ENCODE measurements at places on chromosomes 7 and 10.

GRCh38 chr7:140676306-140676705, 3.6 kb downstream of the ADCK2 start:
- DNase-seq: no peak

GRCh38 chr10:35558276-35558675, 46.9 kb upstream of the GJD4 start:
- DNase-seq: no peak

DNA sequence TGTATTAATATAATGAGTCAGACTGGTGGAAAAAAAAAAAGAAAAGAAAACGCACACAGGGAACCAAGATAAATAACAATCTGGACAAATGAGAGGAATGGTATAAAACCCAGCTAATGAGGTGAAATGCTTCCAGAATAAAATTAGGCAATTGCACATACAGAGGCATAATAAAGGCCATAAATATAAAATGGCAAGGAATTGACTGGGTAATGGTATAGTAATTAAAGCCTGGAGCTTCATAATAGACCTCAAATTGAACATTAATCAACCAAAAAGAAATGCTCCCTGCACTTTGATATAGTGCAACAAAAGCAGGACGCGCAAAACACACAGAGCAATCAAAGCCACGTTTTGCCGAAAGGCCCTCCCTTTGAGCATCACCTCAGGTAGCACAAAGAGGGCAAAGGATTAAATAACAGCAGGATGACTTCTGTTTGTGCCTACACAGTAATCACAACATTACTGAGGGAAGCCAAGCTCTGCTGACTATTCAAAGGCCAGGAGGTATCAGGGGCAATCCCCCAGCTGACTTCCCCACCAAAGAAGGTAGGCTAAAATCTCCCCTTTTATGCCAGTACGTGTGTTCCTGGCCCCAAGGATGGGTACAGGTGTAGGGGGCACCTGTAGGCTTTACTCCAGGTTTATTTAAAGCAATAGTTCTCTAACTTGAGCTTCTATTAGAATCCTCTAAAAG, 343.7 kb downstream of the ELMO1 start:
- no peak for DNase-seq

GRCh38 chr10:84375011-84375410, 46.6 kb downstream of the CCSER2 start:
- peak; percentile 30 for DNase-seq

DNA sequence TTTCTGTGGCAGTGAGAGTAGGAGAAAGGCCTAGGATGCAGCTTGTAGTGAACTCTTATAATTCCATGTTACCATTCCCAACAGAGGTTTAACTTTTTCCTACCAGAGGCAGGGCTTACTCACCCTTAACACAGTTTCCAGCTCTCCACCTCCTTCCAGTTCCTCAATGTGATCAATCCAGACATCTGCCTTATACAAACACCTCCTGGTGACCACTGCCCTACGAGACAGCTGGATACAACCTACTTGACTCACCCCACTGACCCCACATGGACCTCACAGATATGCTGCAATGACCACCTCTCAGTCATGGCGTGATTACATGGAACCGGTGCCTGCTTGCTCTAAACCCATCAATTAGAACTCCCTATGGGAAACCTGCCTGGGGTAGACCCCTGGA, 326.5 kb downstream of the TNS3 start:
- DNase-seq: no peak

GRCh38 chr7:128906766-128907559, 3.5 kb downstream of the KCP start:
- no peak for DNase-seq

DNA sequence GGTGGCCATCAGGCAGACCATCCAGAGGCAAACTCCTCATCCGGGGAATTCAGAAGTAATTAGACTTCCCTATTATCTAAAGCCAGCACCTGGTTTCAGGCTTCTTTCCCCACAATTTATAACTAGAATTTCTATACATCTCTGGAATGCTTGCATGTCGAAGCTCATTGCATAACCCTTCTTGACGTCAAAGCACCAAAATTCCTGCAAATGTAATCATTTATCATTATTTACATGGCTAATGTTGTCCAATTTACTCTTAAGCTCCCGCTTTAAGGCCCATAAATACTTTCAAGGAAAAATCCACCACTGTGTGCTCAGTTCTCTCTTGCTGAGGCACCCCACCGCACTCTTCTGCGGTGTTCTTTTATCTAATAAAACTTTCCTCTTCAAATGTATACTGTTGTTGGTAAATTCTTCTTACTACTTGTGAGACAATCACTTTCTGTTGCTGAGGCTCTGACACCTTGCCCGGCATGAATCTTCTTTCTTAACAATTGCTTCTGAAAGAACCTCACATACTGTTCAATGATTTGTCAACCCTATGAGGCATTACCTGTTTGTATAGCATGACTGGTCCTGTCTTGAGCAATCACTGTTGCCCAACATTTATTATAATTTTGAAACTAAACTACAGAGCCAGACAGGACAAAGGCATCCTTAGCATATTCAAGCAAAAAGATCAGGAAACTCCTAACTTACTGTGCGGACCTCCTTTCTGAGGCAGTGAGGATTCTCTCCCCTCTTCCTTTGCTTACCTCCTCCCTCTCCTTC, 17.4 kb upstream of the GPR141 start:
- no peak for DNase-seq

DNA sequence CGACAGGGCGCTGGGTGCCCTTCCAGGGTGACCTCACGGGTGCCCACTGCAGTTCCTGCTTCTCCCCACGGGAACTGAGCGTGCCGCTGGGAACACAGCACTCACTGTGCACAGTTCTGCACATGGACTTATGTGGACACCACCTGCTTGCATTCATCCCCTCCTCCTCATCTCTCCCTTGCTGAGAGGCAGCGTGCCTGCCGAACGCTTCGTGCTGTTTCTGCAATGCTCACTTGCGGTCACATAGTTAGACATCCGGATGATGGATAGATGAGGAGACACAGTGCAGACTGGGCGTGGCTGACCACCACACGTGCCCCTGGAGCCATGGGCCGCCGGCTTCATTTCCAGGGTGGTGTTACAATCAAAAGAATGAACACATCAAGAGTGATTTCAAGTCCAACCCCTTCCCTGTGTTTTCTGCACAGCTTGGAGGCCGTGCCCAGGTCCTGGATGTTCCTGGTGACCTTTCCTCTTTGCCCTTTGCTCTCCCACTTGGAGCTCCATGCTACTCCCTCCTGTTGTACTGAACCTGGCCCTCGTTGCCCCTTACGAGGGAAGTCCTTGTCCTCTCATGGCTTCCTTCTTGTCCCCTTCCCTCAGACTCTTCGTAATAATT, 119.4 kb downstream of the VIPR2 start:
- DNase-seq: no peak

DNA sequence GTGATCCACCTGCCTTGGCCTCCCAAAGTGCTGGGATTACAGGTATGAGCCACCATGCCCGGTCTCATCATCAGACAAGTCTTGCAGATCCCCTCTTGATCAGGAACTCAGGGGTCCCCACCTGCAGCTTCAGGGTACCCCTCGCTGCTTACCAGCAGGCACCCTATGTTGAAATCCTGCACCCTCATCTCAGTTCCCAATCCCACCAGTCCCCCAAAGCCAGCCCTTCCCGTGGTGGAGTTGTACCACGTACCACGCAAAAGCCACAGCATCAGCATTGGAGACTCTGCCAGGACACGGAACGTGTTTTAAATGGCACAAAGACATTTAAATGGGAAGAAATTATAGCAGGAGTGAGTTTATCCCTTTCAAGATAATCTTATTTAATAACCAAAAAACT, 202.0 kb downstream of the CUX1 start:
- no peak for DNase-seq

DNA sequence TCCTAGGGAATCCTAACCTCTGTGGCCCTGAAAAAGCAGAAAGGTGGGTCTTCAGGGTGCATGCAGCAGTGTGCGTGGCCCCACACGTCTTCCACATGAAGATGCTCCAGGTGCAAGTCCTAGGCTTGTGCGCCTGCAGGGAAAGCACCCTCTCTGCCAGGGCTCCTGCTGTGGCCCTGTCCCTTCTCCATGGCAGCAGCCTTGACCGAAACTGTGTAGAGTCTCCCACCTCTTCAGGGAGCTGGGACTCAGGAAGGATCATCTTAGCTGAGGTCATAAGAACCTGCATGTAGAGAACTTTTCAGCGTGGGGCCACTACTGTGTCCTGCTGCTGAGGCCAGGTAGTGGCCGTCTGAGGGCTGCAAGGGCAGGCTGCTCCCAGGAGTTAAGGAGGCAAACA, 6.3 kb upstream of the CSGALNACT2 start:
- no peak for DNase-seq

DNA sequence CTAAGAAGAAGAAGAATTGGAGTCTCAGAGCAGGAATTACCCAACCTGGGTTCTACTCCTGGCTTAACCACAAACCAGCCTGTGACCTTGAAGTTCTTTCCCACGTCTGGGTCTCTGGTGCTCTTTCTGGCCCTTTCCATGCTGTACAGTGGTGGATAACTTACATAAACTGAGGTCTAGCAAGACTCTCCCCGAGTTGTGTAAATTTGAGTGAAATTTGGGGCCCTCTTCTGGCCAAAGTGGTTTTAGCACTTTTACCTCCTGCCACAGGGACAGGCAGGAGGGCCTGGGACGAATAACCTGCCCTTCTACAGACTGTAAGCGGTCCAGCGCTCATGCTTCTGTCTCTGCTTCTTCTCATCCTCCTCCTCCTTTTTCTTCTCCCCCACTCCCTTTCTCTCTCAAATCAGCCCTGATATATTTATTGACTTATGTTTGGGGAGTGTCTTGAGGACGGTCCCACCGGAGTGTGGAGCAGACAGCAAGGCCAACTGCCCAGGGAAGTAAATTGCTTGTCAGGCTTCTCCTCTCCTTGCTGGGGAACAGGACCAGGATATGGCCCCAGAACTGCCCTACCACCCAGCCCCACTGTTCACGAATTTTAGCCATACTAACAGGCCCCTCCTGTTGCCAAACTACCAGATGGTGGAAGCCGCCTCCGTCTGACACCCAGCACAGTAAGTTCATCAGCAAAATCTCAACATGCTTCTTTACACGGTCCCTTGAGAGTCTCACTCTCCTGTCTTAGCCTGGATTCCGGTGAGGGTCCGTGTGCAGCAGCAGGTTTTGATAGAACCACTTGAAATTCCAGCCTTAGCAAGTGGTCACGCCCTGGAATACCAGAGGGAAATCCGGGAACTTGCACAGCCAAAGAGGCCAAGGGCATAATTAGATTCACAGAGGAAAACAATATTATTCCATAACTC, 4.0 kb upstream of the SH3PXD2A start:
- peak; percentile 75 for DNase-seq

GRCh38 chr10:127979566-127979965, 72.7 kb downstream of the PTPRE start:
- DNase-seq: no peak

GRCh38 chr7:94510582-94511496, 1.2 kb downstream of the CASD1 start:
- DNase-seq: peak; percentile 68

DNA sequence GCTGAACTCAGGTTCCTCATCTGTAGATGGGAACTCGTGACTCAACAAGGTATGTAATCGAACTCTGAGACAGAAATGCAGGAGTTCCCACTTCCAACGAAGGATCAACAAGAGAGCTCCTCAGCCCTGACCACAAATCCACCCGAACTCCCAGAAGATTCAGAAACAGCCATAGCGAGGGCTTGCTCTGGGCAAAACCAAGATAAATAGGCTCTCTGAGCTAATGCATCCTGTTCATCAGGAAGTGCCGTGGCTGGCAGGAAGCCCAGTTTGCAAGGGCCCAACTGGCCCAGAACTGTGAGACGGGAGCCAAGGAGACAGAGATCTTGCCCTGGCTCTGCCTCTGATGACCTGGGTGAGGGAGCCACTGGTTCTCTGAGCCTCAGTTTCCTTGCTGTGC, 141.7 kb upstream of the PFKP start:
- DNase-seq: peak; percentile 78

GRCh38 chr7:45119550-45119949, 8.1 kb upstream of the TBRG4 start:
- no peak for DNase-seq

- no peak for DNase-seq
Observed at GRCh38 chr7:77649716-77650349, 46.4 kb upstream of the RSBN1L start.

- DNase-seq: no peak
Observed at GRCh38 chr10:75438275-75438674, 6.9 kb downstream of the LRMDA start.

- no peak for DNase-seq
Observed at GRCh38 chr7:30927040-30927439, 15.4 kb downstream of the AQP1 start.

DNA sequence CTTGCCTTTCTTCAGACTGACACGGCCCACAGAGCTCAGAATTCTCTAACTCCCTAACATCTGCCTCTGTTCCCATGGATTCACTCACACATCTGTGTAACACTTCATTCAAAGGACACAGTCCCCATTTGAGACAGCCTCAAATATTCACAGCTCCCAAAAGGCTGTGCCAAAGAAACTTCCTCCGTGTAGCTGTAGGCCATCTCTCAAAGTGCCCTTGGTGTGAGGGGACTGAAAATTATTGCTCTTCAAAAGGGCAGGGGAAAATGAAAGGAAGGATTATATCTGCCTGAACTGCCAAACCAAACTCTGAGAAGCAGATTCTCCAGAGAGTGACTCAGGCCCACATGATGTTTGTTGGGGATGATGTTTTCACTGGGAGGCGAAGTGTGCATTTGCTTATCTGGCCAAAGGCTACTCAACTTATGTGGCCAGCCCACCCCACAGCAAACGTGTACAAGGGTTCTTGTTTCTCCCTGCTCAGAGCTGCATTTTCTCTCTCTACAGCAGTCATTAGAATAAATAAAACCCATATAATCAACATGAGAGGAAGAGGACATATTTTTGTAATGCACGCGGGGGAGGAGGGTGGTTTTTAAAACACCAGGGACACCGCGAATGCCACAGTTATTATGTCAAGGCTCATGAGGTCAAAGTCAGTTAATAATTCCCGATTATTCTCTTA, 302.4 kb upstream of the NFE2L3 start:
- no peak for DNase-seq

- DNase-seq: no peak
Observed at GRCh38 chr7:132381742-132382472, 194.4 kb downstream of the PLXNA4 start.

DNA sequence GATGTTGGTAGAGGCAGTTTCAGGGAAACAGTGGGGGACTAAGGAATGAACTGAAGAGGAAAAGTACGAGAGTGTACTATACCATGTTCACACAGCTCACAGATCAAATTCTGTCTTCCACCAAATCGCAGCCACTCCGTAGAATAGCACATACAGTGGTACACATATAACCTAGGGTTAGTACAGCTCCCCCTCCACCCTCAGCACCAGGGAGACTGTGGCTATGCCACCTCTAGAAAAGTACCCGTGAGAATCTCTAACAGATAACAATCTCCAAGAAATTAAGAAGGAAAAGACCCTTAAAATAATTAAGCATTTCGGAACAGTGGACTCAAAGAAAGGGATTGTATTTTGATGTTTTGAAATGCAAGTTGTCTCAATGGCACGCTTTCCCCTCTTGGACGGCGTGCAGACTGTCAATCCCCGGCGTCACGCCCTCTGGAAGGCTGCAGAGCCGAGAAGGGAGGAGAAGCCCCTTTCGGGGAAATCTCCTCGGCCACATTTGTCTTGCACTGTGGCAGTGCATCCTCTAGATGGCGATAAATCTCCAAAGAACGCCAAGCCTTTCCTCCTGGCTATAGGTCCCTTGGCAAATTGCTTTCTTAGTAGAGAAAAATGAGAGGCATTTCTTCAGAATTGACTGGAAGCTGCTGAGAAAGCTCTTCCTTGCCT, 345.0 kb downstream of the REEP3 start:
- peak; percentile 2 for DNase-seq

- no peak for DNase-seq
Observed at GRCh38 chr7:148014001-148014400, 576.6 kb upstream of the C7orf33 start.

Data from hematopoietic multipotent progenitor cell (in vitro differentiated cells).